Dermis blood vessel endothelial cell (primary cell): ENCODE measurements at places on chromosomes 13 and 19. TPM values are rescaled to one million over a fixed set of nuclear protein-coding genes. Genes with fewer than 3 reads are reported as not detected.

- DNase-seq, result no peak
These were observed 158.7 kb downstream of the IRS2 start for GRCh38 chr13:109627649-109628048.

ZNF723 gene
- not detected in 2 replicates for total RNA-seq

DNA sequence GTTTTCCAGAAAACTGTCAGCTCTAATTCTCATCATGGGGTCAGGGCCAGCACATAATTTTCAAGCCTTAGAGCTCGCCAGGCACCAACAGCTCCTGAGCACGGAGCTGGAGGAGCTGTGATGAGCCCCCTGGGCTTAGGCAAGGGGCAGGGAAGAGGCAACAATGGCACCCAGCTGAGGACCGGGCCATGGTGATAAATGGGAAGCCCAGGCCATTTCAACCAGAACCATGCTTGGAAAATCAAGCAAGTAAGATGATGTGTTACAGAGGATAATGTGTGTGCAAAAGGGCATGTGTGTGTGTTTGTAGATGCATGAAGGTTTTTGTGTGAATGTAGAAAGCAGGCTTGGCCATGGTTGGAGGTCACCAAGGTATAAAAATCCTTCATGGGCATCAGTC is 66.8 kb upstream of the UBAC2 start:
- no peak for DNase-seq

DOCK9 gene
- total RNA-seq, result 556 and 666 TPM in 2 replicates

DNA sequence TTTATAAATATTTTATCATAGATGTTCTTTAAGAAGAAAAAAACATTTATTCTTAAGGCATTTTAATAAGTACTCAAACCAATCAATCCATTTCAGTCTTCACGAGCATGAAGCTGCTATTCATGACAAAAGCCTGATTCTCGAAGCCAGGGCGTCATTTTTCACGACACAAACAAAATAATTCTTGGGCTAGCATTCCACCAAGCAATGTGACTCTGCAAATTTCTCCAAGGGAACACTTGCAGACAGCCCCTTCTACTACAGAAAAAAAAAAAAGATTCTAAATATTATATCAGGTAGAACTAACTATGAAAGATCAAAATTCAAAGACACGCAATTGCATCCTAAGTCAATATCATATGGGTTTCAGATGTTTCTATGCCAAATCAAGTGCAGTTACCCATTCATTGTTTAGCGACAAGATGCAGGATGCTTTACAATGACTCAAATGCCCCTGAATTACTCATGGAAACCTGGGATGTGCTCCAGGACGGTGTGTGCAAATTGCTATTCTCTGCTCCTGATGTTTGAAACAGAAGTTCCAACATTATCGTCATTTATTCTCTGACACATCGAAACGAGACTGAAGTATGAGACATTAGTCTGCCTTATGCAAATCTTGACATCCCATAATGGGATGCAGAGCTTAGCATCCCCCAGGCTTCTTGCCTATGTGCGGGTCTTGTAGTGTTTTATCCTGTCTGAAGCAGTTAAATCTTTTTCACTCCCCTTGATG is 517.7 kb downstream of the MYO16 start:
- no peak for DNase-seq
